ENCODE measurements at places on chromosomes 11 and 22.
A peak's percentile ranks its signal among the peaks of the same experiment; 100 is the strongest.

DNA sequence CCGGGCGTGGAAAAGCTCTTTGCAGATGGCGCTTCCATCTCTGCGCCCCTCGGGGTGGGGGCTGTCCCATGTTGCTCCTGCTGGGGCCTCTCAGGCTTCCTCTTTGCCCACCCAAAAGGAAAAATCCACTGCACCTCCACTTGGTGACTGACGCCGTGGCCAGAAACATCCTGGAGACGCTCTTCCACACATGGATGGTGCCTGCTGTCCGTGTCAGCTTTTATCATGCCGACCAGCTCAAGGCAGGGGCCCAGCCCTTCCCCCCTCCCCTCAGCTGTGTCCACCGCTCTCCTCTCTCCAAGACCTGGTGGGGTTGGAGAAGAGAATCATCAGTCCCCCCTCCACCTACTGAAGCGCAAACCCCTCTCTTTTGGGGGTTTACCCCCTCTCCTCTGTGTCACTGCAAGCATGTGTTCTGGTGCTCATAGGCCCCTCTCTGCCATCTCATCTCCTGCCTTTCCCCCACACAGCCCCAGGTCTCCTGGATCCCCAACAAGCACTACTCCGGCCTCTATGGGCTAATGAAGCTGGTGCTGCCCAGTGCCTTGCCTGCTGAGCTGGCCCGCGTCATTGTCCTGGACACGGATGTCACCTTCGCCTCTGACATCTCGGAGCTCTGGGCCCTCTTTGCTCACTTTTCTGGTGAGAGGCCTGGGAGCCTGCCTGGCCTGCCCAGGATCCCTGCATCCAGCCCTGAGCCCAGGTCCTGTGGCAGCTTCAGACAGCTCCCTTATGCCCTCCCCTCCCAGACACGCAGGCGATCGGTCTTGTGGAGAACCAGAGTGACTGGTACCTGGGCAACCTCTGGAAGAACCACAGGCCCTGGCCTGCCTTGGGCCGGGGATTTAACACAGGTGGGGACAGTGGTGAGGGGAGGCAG lies 1.8 kb downstream of the LARGE2 start:
- DNase-seq = no peak

DNA sequence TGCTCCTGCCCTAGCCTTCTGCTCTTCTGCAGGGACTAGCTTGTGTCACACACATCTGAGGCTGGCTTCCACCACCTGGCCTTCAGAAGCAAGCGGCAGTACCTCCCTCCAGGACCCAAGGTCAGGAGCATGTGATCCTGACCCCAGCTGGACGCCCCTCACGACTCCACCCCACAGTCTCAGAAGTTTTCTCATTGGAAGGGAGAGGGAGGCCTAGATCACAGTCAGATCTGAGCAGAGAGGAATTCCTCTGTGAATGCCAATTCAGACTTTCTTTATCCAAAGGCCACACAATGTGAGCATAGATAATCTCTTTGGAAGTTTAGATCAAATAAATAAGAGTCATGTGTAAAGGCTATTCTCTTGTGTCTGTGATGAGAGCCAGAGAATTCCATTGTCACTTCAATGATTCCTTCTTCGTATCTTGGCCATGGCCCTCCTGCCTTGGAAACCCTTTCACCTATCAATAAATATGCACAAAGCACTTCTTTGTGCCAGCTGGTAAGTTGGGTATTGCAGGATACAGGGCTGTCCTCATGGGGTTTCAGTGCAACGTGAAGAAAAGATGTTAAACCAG lies 142.9 kb downstream of the SNX19 start:
- no peak for DNase-seq

DNA sequence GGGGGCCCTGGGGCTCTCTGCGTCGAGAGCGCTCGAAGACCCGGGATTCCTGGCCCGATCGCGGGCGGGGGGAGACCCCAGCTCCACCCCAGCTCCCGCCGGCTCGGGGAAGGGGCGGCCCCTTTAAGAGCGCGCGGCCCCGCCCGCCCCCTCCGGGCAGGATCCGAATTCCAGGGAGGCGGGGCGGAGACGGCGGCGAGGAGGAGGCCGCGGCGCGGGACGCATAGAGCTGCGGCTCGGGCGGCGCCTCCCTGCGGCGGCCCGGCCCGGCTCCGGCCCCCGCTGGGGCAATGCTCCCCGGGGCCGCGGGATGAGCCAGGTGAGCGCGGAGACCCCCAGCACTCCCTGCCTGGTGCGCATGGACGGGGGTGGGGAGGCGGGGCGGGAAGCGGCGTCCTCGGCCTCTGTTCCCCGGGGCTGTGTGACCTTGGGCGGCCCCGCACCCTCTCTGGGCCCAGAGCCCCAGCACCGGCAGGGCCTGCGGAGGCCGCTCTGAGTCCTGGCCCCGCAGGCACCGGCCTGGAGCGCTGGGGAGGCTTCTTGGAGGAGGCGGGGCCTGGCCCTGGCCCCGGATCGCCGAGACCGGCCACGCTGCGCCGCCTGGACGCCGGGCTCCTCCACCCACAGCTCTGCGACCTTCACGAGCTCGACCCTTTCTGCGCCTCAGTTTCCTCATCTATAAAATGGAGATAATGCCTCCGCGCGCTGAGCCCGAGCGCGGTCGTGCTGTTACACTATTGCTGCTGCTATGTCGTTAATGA lies 565 bp downstream of the GAS2L1 start:
- peak; percentile 31 for DNase-seq

- no peak for DNase-seq
These were observed 12.9 kb upstream of the CAT start for GRCh38 chr11:34425867-34426266.

DNA sequence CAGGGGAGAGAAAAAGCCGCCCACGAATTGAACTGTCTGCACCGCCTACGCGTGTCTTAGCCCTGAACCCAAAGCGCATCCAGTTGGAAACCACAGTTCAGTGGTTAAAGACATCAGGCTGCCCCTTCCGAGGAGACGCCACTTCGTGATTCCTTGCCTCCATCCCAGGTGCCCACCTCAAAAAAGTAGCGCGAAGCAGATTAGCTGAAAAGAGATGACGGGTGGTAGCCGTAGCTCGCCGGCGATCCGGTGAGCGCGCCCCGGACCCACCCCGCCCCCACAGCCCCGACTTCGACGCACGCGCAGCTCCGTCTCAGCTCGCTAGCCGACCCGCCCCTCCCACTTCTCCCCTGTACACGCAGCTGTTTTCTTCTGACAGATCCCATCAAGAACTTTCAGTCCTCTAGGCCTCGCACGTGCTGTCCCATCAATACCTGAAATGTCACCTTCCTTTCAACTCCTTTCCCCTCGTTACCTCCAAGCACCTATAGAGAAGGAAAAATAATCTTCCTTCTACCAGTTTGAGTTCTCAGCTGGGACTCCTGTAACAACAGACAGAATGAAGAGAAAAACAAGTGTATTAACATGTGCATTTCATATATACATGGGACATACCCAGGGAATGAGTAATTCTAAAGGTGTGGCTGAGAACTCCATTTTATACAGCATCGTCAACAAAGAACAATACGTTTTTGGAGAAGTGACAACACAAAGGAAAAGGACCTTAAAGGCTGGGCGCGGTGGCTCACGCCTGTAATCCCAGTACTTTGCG lies 49.5 kb downstream of the OR4D9 start:
- peak; percentile 89 for DNase-seq
